ENCODE measurements at places on chromosomes 16 and 17.

DNA sequence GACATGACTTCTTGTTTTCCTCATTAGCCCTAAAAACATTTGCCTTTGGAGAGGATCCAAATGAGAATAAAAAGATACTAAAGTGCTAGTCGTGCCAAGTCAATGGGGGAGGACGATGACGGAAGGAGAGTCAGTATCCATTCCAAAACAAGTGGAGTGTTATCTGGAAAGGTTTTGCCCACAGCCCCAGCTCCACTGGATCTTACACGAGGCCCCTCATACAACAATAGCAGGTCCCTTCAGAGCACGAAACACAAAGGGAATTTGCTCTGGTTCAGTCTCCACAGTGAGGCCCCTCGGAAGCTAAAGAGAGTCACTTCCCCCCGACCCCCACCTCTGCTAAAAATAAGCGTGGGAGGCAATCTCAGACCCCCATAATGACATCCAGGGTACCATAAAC, 496.9 kb upstream of the ZFHX3 start:
- DNase-seq = no peak

DNA sequence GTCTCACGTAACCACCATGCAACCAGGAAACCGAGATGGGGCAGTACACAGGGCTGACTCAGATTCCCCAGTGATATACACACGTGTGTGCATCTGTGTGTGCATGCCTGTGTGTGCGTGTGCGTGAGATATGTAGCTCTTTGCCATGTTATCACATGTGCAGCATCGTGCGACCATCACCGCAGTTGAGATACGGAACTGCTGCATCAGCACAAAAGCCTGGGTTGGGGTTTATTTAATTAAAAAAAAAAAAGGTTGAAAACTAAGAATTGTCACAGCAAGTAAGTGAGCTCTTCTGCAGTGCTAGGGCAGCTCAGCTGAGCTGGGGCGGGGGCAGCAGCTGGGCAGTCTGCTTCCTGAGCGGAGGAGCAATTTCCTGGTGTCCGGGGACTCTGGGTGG, 152.5 kb downstream of the RBFOX3 start:
- no peak for DNase-seq

- no peak for DNase-seq
Measured at GRCh38 chr17:75808905-75809621, 24.5 kb downstream of the UNK start.

DNA sequence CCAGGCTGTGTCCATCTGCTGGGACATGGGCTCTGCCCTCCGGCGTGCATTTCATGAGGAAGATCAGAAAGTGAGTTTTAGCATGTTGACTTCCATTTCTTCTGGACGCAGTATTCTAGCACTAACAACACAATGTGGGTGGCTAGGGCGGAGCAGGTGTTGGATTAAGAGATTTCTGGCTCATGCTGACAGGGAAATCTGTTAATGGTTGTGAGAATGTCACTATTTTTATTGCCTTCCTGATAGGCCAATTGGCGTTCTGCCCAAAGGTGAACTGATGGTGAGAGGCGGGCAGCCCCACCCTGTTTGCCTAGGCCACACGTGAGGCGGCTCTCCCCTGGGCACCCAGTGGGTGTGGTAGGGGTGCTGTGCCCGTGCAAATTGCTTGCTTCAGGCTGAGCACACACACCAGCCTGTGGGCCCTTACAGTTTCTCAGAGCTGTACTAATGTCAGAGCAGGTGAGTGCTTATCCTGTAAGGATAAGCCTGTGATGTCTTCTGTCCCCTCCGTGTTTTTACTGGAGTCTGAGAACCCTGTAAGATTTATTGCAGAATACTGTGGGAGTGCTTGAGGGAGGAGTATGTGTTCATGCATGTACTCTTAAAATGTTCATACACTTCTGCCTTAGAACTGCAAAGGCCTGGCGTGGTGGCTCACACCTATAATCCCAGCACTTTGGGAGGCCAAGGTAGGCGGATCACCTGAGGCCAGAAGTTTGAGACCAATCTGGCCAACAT, 30.9 kb downstream of the PGS1 start:
- DNase-seq = no peak

- no peak for DNase-seq
Measured at GRCh38 chr17:82323514-82324234, 6.3 kb upstream of the CD7 start.

- DNase-seq = no peak
Measured at GRCh38 chr17:42408061-42408460, 15.0 kb downstream of the CAVIN1 start.

DNA sequence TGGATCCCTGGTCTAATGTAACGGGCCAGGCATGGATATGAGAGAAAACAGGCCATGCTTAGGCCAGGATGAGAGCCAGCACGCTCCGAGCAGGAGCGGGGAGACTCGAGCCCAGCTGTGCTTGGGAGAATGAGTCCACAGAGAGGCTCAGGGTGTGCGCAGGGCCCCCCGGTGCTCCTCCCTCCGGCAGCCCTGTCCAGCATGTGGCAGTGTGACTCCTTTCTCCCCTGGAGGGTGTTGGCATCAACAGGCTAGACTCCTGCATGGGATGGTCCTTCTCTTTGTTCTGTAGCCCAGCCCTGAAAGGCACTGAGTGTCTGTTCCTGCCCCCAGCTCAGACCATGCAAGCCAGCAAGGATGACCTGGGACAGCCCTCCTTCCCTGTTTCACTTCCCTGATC, 23.4 kb downstream of the PGS1 start:
- DNase-seq = no peak

- DNase-seq = peak; percentile 71
Measured at GRCh38 chr17:82272495-82273326, 789 bp downstream of the CSNK1D start.

- no peak for DNase-seq
Measured at GRCh38 chr16:15536843-15537242, 102.5 kb downstream of the BMERB1 start.

- DNase-seq = no peak
Measured at GRCh38 chr17:18224387-18225120, 881 bp upstream of the LLGL1 start.

- DNase-seq = no peak
Measured at GRCh38 chr16:50505714-50506542, 42.3 kb upstream of the NKD1 start.

DNA sequence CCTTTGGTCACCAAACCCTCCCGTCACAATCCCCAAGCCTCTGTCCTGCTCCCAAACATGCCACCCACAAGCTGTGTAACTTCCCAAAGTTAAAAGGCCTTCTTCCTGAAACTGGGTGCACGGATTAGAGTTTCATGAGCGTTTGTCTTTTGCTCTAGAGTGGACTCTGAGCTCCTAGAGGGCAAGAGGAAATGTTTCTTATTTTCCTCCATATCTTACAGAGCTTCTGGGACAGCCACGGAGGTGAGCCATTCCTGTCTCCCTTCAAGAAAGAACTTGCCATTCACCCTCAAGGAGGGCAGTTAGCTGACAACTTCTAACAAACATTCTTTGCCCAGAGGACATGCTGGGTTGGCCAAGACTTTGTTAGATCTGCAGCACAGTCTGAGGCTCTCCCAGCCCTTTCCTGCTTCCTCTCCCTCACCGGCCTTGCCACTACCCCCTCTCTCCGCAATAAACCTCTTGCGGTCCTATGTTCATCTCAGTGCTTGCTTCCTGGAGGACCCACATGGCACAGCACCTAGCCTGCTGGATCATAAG, 2.6 kb upstream of the MYCBPAP start:
- DNase-seq = no peak

DNA sequence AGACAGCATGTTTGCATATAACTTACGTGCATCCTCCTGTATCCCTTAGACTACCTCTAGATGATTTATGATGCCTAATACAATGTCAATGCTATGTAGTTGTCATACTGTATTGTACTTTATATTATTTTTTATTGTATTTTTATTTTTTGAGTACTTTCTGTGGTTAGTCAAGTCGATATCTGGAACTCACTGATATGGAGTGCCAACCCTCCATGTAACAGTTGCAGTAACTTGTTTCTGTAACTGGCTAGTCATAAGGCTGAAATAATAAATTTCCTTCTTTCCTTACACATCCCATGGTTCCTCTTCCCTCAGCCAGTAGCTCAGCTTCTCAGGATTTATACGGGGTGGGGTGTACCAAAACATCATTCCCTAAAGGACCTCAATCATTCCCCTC, 23.5 kb downstream of the MPHOSPH6 start:
- no peak for DNase-seq

- no peak for DNase-seq
Measured at GRCh38 chr17:16304830-16305229, 48.4 kb downstream of the CENPV start.

DNA sequence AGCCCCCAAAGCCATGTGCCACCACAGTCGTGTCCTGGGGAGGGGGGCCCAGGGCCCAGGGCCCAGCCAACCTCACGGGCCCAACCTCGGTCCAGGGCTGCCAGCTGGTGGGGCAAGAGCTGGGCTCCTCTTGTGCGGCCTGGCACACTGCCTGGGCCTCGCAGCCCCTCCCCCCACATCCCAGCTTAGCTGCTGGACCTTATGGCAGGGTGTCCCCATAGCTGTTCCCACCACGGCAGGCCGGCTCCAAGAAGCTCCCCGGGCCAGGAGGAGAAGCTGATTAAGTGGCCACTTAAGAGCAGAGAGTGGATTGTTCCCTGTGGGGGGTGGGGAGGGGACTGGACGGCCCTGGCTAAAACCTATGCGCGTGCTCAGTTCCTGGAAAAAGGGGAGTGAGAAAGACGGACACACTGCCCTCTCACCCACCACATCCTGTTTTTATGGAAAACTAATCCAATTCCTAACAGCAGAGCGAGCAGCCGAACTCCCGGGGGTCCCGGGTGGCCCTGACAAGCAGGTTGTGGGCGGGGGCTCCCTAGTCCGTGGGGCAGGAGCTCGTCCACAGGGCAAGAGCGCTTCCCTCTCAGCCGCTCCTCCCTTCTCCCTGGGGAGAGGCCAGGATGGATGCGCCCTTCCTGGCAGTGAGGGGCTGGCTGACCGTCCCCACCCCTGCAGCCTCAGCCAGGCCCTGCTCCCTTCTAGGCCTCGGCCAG, 16.8 kb downstream of the PIEZO1 start:
- DNase-seq = no peak

DNA sequence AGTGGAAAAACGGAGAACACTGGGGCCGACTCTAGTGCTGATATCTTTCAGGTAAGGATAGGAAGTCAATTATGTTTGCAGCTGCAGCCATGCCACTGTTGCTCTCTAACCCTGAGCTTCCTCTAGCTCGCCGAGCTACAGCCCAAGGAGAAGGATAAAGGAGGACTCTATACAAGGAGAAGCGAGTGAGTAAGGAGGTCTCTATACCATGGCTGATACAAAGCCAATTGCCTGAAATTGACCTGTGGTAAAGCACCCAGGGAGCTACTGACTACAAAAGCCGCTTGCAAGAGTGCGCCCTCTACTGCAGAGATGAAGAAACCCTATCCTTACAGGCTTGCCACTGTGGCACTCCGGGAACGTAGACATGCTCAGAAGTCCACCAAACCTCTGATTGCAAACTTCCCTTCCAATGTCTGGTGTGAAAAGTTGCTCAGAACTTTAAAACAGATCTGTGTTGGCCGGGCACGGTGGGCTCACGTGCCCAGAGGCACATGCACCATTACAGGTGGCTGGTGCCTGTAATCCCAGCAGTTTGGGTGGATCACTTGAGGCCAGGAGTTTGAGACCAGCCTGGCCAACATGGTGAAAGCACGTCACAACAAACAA, 10.8 kb upstream of the SLC46A1 start:
- peak; percentile 79 for DNase-seq

- no peak for DNase-seq
Measured at GRCh38 chr16:74716355-74716754, 15.7 kb upstream of the MLKL start.

GRCh38 chr16:2048116-2048543, 345 bp downstream of the TSC2 start:
- DNase-seq = no peak

DNA sequence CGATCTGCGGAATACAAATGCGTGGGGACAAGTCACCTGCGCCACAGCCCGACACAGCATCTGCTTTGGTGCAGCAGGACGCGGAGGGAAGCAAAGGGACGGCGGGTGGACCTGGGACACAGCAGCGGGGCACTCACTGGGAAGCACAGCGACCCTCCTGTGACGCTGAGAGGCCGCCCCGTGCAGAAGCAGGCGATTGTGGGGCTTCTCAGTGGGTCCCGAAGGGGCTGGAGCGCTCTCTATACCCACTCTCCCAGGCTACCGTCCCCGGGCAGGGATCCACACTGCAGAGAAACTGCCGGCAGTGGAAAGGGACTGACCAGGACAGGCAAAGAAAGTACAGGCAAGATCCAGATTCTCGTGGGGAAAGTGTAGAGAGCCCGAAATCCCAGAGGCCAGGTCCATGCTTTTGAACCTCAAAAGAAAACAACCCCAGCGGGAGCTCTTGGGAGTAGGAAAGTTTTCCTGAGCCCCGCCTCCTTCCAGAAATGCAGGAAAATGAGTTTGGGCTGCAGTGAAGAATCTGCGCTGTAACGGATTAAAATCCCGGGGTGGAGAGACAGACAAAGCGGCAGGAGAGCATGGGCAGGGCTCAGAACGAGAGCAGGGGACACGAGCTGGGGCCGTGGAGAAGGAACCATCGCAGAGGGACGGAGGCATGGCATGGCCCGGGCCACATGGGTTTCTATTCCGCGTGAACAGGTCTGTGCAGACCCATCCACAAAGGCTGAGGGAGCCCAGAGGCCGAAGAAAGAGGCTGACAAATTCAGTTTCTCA, 12.7 kb downstream of the COX4I1 start:
- no peak for DNase-seq

- DNase-seq = no peak
Measured at GRCh38 chr16:63201851-63202250, 1165.6 kb upstream of the CDH8 start.

DNA sequence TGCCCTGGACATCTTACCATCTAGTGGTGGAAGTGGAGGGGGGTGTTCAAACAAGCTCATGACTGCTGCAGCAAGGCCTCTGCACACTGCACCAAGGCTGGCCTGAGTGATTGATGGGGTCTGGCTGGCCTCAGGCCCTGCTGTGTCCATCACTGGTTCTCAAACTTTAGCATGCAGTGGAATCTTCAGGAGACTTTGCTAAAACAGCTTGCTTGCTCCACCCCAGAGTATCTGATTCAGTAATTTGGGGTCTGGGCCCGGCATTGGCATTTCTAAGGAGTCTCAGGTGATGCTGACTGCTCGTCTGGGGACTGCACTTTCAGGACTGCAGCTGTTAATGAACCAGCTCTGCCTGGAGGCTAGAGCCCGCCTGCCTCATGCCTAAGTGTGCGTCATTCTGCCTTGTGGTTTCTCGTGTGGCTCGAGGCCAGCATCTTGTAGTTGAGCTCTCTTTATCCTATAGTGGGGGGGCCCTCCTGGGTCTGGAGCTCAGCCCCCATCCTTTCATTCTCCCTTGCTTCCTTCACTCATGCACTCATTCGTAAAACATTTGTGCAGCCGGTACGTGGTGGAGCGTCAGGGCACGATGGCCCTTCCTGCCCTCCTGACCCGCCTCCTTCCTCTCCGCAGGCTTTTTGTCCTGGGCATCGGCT, 4.1 kb downstream of the MGAT5B start:
- no peak for DNase-seq

- DNase-seq = no peak
Measured at GRCh38 chr16:10693889-10694288, 841 bp downstream of the TEKT5 start.

DNA sequence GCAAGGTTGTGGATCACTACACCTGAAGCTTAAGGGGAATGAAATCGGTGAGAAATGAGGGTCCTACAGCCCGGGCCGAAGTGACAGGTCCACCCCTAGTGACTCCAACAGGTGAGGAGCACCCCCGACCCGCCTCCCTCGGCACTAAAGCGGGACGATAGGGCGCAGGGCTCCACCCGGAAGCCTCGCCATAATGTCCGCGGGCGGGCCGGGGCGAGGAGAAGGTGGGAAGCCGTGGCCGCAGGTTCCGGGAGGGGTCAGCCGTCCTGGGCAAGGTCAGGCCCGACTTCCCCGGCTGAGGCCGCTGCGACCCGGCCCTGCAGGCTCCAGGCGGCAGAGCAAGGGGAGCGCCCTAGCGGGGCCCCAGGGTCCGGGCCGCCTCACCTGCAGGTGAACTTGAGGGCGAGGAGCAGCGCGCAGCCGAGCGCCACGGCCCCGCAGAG, 543 bp downstream of the TXNDC11 start:
- DNase-seq = no peak

Data from HuH-7.5 (cell line).